Muscle of arm (tissue), 14 donors: ENCODE measurements at places on chromosomes 1 and 21.

GRCh38 chr1:28871631-28872401 is 42.6 kb upstream of the EPB41 start:
- no peak for DNase-seq

GRCh38 chr1:234925440-234926263 is 203.0 kb downstream of the TOMM20 start:
- peak; percentile 53 for DNase-seq

- no peak for DNase-seq
These were observed 546.2 kb upstream of the ADGRL2 start for GRCh38 chr1:81254560-81254959.

DNA sequence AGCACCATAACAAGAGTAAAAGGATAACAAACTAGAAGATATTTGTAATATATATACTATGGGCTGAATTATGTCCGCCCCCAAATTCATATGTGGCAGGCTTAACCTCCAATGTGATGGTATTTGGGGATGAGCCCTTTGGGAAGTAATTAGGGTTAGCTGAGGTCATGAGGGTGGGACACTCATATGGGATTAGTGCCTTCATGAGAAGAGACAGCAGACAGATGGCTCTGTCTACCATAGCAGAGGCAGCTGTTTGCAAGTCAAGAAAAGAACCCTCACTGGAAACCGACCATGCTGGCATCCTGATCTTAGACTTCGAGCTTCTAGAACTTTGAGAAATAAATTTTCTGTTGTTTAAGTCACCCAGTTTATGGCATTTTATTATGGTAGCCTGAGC is 303.6 kb downstream of the LMO4 start:
- no peak for DNase-seq

DNA sequence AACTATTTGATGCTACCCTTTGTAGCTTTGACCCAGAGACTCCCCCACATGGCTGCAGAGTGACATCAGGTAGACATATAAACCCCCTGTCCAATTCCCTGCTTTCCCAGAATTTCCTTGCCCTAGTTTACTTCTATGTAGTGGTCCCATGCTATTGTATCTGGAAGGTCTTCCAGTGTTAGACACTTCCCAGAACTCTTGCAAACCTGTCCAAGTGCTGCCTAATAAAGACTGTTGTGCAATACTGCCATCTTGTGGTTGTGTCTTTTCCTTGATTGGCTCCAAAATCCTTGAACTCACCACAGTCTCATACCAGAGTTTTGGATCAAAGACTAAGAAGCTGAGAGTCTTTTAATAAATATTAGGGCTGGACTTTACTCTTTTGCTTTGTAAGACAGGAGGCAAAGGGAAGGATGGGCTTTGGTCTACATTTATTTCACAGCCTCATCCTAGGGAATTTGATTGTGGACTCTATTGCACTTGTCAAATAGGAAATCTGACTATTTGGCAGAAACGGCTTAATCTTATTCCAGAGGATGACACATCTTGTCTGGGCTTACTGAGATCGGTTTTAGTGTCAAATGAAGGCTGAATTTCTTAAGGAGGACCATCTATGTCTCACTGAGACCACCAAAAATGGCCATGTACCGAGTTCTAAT is 169.9 kb downstream of the LRRC7 start:
- peak; percentile 67 for DNase-seq

DNA sequence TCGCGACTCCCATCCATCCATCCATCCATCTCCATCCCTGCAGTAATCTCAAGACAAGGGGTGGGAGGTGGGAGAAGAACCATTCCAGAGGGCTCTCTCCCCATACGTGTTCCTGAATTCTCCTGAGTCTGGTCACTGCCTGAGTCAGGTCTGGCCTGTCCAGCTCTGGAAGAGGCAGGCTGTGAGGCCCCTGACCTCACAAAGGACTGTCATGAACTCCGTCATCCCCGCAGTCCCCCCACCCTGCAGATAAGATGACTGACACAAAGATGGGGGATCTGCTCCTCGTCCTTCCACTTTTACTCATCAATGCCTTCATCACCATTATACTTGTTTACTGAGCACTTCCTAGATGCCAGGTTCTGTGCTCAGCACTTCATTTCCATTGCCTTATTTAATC is 1.6 kb upstream of the MAP7D1 start:
- no peak for DNase-seq

DNA sequence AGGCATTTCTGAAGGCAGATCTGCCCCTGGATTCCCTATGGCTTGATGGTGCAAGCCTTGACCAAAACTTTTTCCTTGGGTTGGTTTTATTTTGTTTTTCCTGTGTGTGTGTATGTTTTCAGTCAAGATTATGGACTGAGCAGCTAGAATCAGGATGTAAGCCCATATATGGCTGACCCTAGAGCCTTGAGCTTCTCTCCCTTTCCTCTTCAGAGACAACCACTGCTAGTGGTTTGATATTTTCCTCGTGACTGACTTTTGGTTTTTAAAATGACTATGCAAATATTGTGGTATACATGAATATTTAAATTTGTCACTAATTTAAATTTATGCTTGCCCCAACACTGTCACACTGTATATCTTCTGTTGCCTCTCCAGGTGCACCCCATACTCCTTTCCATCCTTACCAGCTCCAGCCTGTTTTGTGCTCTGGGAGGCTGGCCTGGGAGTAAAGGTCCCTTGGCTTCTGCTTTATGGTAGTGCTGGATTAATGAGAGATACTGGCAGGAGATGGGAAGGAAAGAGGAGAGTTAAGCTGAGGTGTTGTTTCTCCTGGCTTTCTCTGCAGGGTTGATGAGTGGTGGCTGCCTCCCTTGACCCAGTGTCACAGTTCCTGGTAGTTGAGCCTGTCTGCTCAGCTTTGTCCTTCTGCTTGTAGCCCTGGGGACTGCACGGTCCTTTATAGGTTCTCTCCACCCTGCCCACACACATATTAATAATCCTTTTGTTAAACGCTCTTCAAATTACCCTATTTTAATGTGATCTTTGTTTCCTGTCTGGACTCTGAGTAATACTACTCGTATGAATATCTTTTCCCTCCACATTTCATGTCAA is 44.4 kb downstream of the RWDD3 start:
- no peak for DNase-seq

- no peak for DNase-seq
These were observed 12.1 kb downstream of the PGBD2 start for GRCh38 chr1:248918131-248918530.
